ENCODE measurements at places on chromosomes 7 and 10.

GRCh38 chr7:44058759-44059218 lies 6.6 kb downstream of the PGAM2 start:
- DNase-seq = peak; percentile 4

- peak; percentile 16 for DNase-seq
These were observed 176.2 kb upstream of the ITGB1 start for GRCh38 chr10:33134011-33134751.

GRCh38 chr10:127919418-127920271 lies 12.7 kb downstream of the PTPRE start:
- DNase-seq = peak; percentile 20

DNA sequence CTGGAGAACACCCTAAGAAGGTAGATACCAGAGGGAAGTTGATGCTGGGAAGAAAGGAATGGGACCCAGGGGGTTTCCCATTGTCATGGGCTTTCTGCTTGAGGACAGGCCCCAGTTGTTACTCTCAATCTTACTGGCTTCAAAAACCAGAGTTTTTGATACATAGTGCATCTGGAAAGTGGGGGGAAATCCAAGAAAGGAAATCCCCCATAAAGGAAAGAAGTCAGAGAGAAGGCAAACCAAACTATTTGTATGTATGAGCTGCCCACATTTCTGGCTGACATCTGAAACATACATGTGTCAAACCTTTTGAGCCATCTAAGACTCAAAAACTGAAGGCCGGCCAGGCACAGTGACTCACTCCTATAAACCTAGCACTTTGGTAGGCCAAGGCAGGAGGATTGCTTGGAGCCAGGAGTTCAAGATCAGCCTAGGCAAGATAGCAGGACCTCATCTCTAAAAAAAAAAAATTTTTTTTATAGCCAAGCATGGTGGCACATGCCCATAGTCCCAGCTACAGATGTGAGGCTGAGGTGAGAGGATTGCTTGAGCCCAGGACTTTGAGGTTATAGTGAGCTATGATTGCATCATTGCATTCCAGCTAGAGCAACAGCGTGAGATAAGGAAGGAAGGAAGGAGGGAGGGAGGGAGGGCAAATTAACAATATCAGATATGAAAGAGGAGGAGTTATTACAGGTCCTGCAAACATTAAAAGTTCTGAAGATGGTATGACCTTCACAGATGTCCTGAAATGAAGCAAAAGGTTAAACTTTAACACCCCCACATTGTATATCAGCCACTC lies 6.7 kb upstream of the COA1 start:
- no peak for DNase-seq

Data from BE2C (cell line).